ENCODE measurements at places on chromosomes 2 and 18.

DNA sequence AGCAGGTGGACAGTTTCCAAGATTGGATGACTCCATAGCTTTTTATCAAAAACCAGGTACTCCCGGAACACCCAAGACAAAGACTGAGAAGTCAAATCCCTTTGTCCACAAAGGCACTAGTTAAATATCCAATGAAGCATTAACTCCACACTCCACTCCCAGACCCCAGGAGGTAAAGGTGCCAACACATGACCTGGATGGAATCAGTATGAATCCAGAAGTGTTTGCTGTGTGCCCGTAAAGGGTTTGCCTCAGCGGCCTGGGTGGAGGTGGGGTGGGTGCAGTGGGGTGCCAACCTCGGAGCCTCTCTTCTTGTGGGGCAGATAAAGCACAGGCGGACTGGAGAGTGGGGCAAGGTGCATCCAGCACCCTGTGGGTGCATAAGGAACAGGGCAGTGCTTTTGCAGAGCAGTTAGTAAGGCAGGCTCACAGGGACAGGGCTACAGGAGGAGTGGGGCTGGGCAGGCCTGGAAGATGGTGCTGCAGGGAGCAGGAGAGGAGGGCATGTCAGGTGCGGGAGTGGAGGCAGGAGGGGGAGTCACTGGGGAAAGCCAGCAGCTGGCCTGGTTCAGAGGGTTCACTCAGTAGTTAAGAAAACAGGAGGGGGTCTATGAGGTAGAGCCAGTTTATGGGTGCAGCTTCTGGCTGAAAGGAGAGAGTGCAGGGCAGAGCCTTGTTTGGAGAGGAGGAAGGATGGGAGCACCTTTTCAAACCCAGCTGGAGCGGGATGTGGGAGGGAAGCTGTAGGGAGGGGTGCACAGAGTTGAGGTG is 208.4 kb upstream of the SMAD2 start:
- no peak for DNase-seq

- no peak for DNase-seq
These were observed 1.2 kb downstream of the TXNL1 start for GRCh38 chr18:56637176-56637575.

DNA sequence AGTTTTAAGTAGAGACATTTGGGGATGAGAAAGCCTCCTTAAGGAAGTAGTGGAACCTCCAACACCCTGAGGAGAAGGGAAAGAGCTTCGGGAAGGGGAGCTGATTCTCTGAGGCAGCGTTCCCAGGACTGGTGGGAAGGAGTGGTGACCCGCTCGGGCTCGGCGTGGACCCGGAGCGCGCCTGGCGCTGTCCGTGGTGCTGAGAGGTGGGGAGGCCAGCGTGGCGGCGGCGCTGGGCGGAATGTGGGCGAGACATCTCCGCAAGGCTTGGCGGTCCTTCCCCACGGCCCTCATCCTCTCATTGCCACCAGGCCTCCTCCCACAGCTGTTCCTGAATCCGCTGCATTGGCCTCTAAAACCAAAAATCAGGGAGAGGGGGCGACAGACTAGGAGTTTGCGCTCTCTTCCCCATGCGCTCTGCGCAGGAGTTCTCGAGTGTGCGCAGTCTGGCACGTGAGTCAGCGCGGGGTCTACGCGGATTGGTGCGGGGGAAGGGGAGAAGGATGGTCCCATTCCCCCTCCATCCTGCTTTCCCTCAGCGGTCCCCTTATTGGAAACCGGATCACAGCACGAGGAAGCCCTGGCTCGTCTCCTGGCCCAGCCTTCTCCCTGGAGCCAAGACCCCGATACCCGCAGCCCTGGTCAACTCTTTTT is 857 bp downstream of the RESP18 start:
- DNase-seq: no peak

DNA sequence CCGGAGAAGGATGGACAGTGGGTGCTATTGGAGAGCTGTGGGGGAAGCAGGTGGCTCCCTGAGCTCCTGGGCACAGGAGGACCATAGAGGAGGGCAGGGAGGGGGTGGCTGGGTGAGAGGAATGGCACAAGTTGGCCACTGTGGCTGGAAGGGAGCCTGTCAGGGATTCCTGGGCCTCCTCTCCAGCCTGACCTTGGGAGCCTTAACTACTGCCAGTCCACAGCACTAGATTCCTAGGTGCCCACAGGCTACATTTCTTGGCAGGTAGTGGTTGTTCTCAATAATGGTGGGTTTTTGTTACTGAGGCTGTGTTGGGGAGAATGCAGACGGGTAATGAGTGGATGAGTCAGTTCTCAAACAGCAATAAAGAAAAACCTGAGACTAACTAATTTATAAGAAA is 26.0 kb downstream of the EFHD1 start:
- DNase-seq: no peak

DNA sequence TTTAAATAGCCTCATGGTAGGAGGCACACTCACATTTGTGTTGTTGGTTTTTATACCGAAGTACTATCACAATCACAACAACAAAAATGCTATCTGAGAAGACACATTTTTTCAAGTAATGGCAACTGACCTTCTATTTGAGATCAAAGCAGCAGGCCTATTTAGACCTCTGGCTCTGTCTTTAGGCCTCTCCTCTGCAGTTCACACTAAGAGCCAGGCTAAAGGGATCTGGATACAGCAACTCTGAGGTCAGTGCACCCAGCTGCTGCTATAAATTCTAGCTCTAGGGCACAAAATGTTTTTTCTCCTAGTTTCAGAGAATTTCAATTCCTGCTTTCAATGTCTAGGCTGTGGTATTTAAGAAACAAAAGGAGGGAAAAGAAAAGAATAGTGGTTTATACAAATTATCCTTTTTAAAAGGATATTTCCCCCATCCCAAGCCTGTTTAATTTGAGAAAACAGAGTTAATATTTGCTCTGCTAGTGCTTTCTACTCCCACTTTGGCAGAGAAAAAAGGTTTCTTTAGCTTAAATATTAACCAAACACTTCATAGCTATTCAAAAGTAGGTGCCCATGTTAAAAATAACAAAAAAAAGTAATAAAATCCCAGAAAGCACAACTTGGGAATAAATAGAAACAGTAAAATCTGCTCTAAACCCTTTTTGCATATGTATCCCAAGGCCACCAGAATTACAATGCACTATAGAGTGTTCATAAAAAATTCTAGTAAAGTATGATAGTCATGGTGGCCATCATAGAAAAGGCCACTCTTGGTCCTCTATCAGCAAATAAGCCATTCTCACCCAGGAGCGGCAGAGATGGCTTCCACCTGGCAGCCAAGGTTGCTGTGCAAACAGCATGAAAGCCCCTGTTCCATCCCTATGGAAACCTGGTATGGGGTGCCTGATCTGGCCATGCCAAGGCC is 293.6 kb upstream of the SESTD1 start:
- no peak for DNase-seq

DNA sequence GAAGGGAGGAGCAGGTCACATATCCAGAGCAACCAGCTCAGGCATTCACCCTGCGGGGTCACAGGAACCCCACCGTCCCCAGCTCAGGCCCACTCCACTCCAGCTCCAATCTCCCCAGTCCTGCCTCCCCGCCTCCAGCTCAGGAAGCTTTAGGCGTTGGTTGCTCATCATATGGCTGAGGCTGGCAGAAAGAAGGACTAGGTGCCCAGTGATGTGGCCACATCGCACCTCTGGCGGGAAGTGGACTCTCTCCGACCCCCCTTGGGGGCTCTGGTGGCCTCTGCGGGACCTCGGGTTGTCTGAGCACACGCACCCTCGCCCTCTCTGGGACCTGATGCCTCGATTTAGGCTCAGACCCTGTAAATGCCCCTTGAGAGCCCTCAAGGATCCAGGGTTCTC is 187.7 kb downstream of the ZFP36L2 start:
- DNase-seq: no peak

DNA sequence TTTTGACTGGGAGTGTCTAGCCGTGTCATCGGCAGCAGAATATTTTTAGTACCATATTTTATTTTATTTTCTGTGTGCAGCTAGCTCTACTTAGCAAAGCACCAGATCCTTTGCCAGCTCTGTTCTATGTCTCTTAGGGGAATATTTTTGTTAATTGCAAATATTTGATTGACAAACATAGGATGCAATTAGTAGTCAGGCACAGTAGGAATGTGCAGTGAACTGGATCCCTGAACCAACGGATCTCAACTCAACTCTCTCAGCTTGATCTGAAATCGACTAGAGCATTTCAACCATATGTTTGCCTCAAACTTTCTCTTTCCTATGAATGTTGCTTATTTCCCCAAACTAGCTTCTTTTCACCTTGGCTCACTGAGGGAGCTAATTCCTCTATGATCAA is 998.0 kb upstream of the FANCL start:
- no peak for DNase-seq

GRCh38 chr2:171991027-171991426 is 8.7 kb upstream of the METAP1D start:
- no peak for DNase-seq

DNA sequence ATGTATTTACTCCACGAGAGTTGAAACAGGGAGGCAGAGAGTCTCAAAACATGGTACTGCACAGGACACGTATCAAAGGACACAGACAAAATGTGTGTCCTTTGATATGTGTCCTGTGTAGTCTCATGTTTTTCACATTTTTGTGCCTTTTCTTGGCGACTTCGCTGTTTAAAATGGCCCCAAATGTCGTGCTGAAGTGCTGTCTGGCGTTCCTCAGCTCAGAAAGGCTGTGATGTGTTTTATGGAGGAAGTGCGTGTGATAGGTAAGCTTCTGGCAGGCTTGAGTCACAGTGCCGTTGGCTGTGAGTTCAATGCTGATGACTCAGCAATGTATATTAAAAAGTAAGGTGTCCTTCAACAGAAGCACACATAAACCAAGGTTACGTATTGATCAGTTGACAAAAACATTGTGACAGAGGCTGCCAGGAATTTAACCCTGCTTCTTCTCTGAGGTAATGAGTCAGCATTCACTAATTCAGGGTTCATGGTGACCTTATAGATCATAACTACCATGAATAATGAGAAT is 78.2 kb downstream of the DYSF start:
- no peak for DNase-seq

GRCh38 chr18:54671291-54671881 is 80.3 kb downstream of the DYNAP start:
- no peak for DNase-seq

GRCh38 chr18:49529596-49529995 is 32.3 kb upstream of the LIPG start:
- no peak for DNase-seq
